Pons (tissue), 1 donor: ENCODE measurements at places on chromosomes 2 and 18.

- no peak for DNase-seq
These were observed 83.3 kb downstream of the ICOS start for GRCh38 chr2:204019572-204020501.

- DNase-seq: no peak
These were observed 3.5 kb upstream of the ADNP2 start for GRCh38 chr18:80105369-80106167.

DNA sequence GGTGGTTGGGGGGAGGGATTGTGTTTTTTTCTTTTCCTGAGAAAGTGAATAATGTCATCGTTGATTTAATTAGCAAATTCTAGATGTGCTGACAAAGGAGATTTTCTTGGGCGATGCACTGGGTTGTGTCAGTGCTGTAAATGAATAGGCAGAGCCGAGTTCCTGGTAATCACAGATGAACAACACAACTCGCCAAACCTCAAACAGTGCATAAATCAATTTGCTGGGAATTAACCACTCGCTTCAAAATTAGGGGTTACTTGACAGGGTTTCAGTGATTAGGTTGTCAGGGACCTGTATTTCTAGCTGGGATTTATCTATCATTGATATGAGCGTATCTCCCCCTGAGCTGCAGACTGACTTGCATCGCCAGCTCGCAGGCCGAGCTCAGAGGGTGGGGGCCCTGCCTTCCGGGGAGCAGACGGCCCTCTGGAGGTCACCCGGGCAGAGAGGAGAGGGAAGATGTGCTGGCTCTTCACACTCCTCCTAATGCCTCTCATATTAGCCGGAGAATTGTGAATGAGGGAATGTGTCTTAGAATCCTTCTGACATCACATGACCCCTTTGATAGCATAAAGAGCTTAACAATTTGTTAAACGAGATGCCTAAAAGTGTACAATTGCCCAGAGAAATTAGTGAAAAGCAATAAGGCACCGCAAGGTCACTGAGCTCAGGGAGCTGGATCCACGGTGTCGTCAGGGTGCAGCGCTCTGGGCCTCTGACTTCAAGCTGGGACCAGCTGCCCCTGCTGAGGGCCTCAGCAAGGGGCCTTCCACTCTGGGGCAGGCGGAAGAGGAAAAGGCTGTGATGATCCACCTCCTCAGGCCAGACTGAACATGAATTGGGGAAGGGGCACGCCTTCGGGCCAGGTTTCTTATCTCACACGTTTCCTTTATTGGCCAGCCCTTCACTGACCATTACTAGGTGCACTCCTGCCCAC lies 48.9 kb downstream of the SMIM21 start:
- DNase-seq: no peak

DNA sequence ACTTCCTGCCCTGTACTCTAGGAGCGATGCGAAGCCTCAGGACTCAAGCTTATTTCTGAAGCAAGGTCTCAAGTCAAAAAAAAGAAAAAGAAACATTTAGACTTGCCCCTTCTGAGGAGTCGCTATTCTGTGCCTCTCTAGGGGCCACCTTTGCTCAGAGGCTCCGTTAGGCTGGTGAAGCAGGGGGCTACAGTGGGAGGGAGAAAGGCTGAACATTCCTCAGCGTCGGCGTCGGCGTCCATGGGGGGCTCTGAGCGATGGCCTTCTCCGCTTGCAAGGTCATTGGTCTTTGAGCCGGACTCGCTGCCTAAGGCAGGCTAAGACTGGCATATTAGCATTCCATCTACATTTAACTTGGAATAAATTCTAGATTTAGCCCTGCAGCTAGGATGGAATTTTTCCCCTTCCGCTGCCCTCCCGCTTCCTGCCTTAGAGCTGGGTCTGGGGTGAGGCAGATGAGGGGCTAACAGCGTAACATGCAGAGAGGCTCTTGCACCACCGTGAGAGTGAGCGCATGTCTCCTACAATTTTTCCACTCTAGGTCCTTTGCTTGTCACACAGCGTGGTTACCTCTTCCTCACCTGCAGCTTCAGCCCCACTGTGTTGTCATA lies 53.6 kb upstream of the ATL2 start:
- no peak for DNase-seq

DNA sequence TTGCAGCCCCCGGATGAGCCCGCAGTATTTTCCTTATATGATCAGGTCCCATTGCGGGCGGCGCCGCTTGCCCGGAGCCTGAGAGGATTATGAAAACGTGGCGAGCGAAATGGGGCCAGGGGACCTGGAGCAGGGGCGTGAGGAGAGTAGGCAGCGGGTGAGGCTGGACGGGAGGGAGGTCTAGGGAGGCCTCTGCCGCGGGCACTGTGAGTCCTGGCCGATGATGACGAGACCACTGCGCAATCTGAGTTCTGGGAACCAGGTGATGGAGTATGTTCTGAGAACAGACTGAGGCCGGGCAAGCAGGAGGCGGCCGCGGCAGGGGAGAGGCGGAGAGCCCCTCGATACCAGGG lies 790 bp upstream of the ACAA2 start:
- peak; percentile 28 for DNase-seq

DNA sequence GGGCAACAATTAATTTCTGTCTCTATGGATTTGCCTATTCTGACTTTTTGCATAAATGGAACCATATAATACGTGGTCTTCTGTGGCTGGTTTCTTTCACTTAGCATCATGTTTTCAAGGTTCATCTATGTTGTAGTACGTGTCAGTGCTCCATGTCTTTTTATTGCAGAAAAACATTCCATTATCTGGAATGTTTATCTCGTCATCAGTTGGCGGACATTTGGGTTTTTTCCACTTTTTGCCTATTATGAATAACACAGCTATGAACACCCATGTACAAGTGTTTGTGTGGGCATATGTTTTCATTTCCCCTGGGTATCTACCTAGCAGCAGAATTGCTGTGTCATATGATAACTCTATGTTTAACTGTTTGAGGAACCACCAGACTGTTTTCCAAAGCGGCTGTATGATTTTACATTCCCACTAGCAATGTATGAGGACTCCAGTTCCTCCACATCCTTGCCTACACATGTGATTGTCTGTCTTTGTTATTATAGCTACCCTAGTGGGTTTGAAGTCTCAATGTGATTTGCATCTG lies 49.9 kb downstream of the MYO7B start:
- no peak for DNase-seq

DNA sequence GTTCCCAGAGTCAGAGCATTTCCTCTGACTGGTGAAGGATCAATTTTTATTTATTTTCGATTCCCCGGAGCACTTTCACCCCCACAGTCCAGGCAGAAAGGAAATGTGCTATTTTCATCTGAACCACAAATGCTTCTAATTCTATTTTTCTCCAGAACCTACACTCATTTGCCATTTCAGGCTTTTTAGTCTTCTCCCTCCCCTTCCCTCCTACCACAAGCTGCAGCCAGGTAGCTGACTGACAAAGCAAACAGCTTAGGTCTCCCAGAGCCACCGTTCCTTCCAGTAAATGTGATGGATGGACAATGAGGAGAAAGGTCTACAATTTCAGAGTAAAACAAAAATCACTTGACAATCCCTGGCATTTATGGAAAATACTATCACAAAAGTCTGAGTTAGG lies 76.9 kb downstream of the KLF7 start:
- no peak for DNase-seq

DNA sequence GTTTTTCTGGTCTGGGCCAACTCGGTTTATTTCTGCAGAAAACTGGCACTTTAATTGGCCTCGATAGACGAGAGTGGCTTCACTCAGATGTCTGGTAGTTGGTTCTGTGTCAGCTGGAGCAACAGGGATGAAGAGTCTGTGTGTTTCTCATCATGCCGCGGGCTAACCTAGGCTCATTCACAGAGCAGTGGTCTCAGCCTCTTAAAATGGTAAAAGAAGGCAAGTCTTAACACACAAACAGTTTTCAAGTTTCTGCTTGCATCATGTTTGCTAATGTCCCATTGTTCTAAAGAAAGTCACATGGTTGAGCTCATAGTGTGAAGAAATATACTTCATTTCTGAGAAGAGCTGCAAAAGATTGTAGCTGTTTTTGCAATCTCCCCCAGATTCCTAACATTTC lies 37.5 kb upstream of the ANXA4 start:
- no peak for DNase-seq

GRCh38 chr18:51654488-51655326 lies 457.2 kb upstream of the MEX3C start:
- DNase-seq: no peak

DNA sequence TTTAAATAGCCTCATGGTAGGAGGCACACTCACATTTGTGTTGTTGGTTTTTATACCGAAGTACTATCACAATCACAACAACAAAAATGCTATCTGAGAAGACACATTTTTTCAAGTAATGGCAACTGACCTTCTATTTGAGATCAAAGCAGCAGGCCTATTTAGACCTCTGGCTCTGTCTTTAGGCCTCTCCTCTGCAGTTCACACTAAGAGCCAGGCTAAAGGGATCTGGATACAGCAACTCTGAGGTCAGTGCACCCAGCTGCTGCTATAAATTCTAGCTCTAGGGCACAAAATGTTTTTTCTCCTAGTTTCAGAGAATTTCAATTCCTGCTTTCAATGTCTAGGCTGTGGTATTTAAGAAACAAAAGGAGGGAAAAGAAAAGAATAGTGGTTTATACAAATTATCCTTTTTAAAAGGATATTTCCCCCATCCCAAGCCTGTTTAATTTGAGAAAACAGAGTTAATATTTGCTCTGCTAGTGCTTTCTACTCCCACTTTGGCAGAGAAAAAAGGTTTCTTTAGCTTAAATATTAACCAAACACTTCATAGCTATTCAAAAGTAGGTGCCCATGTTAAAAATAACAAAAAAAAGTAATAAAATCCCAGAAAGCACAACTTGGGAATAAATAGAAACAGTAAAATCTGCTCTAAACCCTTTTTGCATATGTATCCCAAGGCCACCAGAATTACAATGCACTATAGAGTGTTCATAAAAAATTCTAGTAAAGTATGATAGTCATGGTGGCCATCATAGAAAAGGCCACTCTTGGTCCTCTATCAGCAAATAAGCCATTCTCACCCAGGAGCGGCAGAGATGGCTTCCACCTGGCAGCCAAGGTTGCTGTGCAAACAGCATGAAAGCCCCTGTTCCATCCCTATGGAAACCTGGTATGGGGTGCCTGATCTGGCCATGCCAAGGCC lies 293.6 kb upstream of the SESTD1 start:
- DNase-seq: no peak

DNA sequence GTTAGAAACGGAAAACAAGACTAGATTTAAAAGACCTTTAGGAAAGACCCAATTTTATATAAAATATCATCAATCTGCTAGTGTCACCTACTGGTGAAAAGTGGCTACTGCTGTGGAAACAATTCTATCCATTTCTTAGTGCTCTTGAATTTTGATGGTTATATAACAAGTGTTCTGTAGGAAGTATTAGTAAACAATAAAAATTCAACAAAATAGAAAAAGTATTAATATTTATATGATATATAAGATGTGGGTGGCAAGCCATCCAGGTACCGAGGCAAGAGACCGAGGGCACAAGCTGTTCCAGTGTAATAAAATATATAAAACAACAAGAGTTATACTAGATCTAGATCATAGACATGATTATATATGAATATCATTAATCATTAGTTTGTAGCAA lies 6.2 kb upstream of the TMEM87B start:
- DNase-seq: peak; percentile 88

GRCh38 chr2:241637795-241638660 lies 535 bp downstream of the ATG4B start:
- no peak for DNase-seq

- no peak for DNase-seq
These were observed 2.5 kb downstream of the CD28 start for GRCh38 chr2:203708846-203709396.

- peak; percentile 73 for DNase-seq
These were observed 19.1 kb upstream of the SLC20A1 start for GRCh38 chr2:112626604-112627059.

DNA sequence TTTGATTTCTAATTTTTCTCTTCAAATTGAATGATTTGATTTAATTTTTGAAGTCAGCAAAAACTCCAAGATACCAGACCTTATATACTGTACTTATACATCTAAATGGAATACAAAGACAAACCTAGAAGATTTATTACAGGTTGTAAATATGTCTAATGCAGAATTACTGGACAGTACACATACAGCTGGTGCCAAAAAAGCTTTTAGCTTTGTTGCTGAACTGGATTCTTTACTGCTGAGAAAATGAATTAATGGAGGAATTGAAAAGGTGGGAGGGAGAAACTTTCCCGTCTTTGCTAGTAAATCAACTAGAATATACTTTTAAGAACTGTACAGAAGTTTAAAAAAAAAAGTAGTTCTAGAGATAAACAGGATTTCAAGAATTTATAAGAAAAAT lies 17.5 kb downstream of the C1D start:
- no peak for DNase-seq

GRCh38 chr2:86337244-86337835 lies at the start of gene REEP1:
Gene REEP1 (minus strand): TSS chr2:86337626. CDS start chr2:86337510, 116 bp downstream.
- DNase-seq: no peak

- DNase-seq: no peak
These were observed 56.7 kb downstream of the MALT1 start for GRCh38 chr18:58727776-58728500.

GRCh38 chr2:65263262-65263661 lies 35.6 kb downstream of the ACTR2 start:
- no peak for DNase-seq

DNA sequence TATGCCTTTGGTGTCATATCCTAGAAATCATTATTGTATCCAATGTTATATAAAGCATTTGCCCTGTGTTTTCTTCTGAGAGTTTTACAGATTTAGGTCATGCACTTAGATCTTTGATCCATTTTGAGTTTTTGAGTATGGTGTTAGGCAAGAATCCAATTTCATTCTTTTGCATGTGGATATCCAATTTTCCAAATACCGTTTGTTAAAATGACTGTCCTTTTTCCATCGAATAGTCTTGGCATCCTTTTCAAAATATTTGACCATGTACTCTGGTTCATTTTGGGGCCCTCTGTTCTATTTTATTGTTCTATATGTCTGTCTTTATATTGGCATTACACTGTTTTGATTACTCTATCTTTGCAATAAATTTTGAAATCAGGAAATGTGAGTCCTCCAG lies 23.8 kb upstream of the KCNJ13 start:
- DNase-seq: no peak

DNA sequence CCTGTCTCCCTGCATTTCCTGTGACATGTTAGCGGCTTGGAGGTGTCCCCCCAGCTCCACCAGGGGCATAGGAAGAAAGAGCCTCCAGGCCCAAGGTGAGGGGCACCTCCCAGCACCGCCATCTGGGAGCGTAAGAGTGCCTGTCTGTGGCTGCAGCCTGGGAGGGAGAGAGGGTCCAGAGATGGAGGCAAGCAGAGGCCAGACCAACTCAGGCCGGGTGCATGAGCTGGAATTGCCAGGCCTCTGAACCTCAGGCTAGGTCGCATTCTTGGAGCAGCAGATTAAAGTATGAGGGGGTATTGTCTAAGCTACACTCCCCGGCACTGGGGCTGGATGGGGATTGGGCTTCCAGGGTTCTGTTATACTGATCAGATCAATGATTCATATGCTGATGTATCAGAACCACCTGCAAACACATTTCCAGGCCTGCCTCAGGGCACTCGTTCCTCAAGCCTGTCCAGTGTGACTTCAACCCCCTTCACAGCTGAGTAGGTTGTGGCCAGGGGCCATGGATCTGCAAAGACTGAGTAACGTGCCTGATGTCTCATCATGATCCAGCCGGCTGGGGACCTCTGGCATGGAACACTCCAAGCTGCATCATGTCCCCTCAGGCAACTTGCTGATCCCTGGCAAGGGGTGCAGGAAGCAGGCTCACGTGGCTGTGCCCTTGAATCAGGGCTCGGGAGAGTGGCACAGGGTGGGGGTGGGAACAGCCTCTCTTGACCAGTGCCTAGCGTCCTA lies 73.2 kb downstream of the HS1BP3 start:
- DNase-seq: no peak

- no peak for DNase-seq
These were observed 208.7 kb downstream of the LOXHD1 start for GRCh38 chr18:46448347-46448746.

GRCh38 chr18:74498712-74499627 lies 2.8 kb downstream of the CNDP2 start:
- peak; percentile 69 for DNase-seq

- DNase-seq: no peak
These were observed 184.2 kb downstream of the GLI2 start for GRCh38 chr2:120919771-120920453.
